Renal pelvis (tissue), 12 donors: ENCODE measurements at places on chromosomes 7 and 10. TPM values are rescaled to one million over a fixed set of nuclear protein-coding genes. Genes with fewer than 3 reads are reported as not detected.

- peak; percentile 28 for DNase-seq
Observed at GRCh38 chr7:801940-802381, 30.3 kb upstream of the SUN1 start.

DNA sequence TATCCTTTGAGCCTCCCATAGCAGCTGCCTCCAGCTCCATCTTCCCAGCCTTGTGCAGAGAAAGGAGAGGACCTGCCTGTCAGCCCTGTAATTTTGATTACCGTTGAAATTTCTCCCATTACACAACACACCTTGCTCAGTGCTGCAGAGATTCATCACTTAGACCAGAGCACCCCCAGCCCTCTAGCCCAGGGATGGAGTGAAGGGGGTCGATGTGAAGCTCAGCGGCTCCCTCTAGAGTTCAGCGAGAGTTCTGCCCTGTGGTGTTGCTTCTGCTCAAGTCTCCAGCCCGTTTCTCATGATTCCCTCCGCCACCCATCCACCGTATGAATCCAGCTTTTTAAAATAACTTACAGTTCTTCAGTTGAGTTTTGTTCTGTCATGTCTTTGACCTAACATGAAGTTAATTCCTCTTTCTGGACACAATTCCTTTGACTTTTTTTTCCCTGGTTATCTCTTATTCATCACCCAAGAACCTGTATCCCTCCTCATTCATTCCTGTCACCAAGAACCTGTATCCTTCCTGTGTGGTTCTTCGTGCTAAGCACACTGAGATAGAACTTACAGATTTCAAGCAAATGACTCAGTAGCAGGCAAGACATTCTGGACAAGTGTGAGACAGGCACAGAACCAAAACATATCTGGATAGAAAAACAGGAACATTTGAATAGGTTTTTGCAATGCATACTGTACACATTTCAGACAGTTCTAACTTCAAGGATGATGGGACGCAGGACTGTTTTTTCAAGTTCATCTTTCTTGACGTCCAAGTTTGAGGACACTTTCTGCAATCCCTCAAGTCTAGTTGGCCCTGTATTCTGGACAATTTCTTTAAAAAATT lies 35.0 kb upstream of the ZNF32 start:
- DNase-seq, result no peak

Gene RELN
- polyA plus RNA-seq, result 7.1 TPM

DNA sequence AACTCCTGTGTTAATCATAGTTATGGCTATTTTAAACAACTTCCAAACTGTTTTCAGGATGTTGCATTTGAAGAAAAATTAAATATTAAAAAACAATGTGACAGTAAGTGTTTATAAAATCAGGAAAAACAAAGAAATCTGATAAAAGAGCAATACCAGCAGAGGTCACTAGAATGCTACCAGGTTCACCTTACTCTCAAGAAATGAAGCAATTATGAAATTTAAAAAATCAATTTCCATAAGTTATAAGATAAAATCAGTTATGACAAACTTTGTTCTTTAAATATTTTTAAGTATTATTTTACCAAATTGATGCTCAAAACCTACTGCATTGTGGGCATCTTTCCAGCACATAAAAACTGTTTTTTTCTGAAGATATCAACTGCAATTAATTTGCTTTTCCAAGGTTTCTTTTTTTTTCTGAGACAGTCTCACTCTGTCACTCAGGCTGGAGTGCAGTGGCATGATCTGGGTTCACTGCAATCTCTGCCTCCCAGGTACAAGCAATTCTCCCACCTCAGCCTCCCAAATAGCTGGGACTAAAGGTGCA lies 50.7 kb upstream of the RHEB start:
- no peak for DNase-seq

DNA sequence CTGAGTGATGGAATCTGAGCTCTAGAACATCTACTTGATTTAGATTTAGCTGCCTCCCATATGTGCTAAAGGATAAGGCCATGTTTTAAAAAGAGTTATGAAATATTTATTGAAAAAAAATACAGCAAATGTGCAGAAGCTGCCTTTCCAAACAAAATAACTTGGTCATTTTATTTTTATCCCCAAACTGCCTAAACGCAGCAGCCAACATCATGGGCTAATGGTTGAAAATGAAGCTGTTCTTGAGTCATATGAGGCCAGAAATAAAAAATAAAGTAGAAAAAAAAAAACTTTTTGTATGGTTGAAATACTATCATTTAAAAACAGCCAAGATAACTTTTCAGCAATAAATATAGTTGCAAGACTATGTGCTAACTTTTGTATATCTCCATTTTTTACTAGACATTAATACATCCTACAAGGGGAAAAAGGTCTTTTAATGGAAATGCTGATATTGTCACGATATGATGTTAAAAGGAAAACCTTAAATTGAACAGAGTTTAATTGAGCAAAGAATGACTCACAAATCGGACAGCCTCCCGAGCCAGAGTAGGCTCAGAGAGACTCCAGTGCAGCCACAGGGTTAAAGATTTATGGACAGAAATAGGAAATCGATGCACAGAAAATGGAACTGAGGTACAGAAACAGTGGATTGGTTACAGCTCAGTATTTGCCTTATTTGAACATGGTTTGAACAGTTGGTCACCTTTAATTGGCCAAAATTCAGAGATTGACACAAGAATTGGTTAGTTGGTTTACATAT lies 305.8 kb downstream of the MDFIC start:
- DNase-seq, result no peak

DNA sequence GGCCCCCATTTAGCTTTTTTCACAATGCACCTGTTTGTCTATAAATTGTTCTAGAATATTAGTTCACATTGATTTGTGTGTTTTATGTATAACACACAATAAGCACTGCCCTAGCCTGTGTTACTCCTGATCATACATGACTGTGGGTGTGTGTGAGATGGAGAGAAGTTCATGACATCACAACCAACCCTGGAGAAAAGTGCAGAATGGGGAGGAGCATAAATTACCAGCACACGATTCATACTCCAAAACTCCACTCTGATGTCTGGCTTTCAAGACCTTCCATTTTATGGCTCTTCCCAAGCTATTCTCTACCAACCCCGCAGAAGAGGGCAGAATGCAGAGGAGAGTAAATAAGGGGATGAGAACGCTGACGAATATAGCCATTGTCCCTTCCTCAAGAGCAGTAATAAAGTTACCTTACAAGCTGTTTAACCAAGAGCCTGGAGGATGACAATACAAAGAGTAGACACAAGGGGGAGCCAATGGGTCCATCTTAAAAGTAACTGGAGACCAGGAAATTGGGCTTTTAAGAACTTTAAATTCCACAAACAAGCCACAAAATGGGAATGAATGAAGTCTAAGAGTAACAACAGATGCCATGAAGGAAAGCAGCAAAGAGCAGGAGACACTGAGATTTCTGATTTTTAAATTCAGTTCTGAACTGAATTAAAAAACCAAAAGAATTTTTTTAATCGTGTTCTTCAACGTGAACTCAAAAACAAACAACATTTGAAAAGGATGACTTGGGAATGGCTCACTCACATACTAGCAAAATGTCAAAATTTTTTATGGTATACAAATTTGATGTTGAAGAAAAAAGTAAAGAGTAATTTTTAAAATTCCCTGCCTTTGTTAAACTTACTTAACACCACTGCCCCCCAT lies 159.6 kb downstream of the PARD3 start:
- DNase-seq, result peak; percentile 78

GRCh38 chr10:11197266-11197712 lies 179.6 kb downstream of the CELF2 start:
- no peak for DNase-seq

- no peak for DNase-seq
Observed at GRCh38 chr7:142790056-142790455, 19.3 kb downstream of the PRSS2 start.
